NCI-H1436 (cell line): ENCODE measurements at places on chromosomes 2 and 18.

- no peak for DNase-seq
Measured at GRCh38 chr2:32455816-32456215, 99.0 kb downstream of the BIRC6 start.

DNA sequence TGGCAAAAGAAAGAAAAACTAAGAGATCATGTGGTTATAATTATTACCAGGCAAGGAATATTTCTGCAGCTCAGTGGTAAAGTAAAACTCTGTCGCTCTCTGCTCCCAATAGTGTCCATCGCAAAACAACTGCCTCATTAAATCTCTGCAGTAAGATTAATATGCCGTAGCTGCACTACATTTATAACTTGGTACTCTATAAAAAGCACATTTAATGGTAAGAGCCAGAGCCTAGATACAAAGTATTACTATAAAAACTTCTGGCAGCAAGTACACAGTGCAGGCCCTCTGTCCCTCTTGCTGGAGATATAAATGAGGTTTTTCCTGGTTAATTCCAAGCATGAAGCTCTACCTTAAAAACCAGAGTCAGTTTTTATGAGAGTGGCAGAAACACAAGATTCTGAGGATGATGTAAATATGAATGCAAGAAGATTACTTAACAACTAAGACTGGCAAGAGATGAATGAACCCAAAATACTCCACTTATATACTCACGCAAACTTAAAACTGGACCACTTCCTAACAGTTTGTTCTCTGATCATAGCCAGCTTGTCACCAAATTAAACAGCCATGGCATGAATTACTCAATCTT, 25.5 kb downstream of the ZNF521 start:
- DNase-seq: no peak

GRCh38 chr18:63320975-63321265, 1.4 kb upstream of the BCL2 start:
- DNase-seq: peak; percentile 29

GRCh38 chr2:197280015-197280702, 30.4 kb downstream of the ANKRD44 start:
- no peak for DNase-seq

DNA sequence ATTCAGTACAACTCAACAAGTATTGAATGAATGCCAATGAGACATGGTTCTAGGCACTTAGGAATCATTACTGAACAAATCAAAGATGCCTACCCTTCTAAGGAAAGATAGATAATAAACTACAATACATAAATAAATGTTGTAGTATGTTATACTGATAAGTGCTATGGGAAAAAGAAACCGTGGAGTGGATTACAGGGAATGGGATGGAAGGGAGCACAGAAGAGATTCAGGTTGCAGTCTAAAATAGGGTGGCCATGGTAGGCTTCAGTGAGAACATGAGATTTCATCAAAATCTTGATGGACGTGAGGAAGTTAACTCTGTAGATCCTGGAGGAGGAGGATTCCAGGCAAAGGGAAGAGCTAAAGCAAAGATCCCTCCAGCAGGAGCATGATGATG, 17.9 kb upstream of the CREB1 start:
- no peak for DNase-seq

GRCh38 chr18:46324087-46324955, 220.1 kb downstream of the HAUS1 start:
- DNase-seq: no peak

DNA sequence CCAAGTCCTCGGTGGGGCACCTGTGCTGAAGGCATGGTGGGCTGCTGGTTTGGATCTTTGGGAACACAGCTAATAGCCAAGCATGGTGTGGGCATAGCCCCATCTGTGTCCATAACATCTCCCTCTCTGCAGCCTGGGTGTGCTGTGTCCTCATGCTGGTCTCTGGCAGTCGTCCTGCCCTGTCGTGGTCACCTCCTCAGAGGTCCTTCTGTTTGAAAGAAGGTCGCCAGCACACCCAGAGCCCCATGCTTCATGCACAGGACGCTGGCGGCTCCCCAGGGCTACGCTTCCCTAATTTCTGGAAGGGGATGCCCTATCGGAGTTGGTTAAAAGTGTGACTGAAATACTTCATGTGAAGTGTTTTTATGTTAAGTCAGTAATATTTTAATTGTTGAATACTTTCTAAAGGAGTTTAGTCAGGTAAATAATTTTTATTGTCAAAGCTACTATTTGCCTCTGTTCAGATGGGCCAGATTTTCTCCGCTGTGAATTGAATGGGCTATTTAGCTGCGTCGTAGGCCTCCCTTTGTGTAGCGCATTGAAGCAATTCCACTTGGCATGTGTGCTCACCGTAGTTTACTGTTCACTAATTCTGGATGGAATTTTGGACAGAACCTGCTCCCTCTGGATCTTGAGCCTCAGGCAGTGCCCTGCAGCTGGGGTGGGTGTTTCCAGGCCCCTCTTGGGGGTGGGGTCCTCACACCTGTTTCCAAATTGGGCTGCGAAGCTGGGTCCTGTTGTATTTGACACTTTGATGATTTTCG, 81.9 kb downstream of the WDSUB1 start:
- no peak for DNase-seq

DNA sequence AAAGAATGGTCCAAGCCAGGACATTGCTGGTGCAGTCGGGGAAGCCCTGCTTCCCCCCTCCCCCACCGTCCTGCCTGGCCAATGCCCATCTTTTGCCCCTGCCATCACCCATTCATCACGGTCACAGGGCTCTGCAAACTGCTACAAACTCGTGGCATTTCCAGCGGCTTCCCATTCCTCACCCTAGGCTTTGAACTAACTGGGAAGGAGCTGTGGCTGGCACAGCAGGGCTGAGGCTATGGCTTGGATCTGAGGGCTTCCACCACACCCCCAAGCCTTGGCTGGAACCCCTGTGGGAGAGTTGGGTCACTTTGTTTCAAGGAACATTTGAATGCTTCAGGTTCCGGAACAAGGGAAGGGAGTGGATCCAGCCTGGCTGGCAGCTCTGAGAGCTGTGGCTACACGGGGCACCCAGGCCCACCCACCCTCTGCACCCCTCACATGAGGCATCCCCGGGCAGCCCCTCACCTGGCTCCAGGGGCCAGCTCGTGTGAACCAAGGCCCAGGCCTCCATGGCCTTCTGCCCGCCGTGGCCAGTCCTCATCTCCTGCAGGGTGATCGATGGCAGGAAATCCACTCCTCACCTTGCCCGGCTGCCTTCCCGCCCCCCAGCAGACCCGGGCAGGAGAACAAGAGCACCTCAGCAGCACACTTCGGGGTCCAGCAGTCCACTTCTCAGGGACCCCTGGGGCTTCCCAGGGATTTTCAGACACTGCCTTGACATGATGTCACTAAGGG, 58.8 kb upstream of the OTOS start:
- DNase-seq: no peak

DNA sequence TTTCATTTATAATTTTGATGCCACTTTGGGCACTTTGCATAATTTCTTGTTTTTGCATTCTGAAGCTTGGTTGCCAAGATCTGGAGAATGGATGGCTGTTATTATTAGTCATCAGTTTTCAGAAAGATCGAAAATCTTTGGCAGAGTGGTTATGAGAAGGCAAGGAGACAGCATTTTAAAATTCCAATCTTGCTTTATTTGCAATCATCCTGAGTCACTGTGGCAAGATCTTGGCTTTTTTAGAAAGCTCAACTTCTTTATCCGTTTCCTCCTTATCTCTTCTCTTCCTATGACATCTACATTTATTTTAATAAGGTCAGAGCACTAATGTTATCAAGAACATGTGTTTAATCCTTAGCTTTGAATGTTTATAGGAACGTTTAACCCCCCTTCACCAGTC, 31.1 kb upstream of the EIF2AK3 start:
- DNase-seq: no peak

DNA sequence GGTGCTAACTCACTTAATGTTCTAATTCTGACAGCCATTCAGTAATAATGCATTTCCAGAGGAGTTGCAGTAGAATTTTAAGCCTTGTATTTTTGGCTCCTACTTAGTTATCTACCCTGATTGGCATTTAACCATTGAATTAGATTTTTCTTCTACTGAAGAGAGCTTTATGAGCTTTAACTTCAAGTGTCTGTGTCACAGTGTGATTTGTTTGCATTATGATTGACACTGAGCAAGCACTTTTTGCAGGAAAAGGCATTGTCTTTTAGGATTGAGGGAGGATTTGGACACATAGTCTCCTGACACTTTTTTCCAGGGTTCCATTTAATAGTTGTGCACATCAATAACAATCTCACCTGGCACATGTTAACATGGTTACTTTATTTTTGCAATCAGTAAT, 26.7 kb downstream of the LYPD6 start:
- DNase-seq: no peak

GRCh38 chr2:41836948-41837347, 210.9 kb upstream of the PKDCC start:
- DNase-seq: no peak

DNA sequence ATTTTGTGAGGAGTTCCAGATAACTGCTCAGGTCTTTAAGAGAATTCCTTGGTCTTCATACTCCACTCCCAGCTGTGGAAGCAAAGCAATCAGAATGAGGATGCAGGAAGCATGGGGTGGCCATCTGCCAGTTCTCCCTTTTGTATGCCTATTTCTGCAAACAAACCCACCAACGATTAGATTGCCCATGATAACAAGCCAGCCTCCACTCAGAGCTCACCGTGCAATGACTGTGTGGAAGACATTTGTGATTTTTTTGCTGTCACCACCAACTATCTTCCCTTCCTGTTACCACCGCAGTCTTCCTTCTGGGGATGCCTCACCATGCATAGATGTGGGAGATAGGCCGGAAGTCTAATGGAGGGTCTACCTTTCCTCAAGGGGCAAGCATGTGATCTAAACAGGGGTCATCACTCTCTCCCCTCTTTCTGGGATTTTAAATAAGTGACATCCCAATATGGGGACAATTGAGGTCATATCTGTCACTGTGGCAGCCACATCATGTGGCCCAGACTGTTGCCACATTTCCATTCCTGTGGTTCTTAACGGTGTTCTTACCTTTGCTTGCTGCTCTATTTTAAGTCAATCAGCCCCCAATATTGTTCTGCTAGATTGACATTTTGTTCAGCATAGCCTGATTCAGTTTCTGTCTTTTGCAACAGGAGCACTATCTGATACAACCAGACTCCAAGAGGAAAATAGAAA, 4.4 kb downstream of the AFF3 start:
- no peak for DNase-seq

GRCh38 chr18:48566589-48566988, 27.8 kb downstream of the CTIF start:
- DNase-seq: no peak

DNA sequence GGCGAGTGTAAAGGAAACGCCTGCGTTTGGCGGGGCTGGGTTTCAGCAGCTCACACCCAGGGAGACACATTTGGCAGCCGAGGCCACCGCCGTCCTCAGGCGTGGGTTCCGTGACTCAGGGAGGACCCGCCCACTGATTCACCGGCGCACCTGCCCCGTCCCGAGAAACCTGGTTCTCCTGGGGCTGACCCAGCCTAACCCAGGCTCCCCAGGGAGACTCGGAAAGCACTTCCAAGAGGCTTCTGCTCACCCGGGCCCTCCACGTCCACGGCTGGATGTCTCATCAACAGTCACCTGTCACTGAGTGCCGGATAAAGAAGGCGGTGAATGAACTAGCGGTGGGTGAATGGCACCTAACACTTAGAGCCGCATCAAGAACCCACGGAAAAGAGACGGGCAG, 126.4 kb upstream of the CTDP1 start:
- DNase-seq: no peak

DNA sequence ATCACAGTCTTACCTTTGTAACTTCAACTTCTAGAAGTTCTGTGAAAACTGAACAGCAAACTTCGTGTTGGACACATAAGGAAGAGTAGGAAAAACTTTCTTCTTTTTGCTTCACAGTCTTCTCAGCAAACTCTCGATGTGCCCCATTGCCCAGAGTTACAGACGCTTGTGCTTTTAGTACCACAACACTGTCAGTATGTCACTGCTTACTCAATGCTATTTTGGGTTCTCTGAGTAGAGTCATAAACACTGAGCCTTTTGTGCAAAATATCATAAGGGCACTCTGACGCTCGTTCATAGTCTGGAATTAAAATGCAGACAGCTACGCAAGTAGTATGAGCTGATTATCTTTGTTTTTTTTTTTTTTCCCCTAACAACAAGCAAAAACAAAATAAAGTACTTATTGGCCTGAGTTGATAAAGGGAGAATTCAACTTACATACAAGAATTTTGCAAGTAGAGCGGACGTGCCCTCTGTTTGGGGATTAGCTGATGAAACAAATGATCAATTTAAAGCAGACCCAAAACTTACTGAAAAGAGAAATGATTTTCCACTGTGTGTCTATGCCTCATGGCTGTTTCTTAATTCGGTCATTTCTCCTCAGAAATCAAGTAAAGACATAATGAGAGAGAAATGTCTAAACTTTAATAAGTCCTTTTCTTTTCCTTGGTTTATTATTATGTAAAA, at the start of gene CDH19:
CDH19 (minus strand) TSS at position 150 of the 687 bp plus-strand sequence. CDS start 31,886 bp downstream, outside the sequence.
- DNase-seq: no peak

- peak; percentile 54 for DNase-seq
Measured at GRCh38 chr2:54704688-54705605, 18.5 kb upstream of the EML6 start.

DNA sequence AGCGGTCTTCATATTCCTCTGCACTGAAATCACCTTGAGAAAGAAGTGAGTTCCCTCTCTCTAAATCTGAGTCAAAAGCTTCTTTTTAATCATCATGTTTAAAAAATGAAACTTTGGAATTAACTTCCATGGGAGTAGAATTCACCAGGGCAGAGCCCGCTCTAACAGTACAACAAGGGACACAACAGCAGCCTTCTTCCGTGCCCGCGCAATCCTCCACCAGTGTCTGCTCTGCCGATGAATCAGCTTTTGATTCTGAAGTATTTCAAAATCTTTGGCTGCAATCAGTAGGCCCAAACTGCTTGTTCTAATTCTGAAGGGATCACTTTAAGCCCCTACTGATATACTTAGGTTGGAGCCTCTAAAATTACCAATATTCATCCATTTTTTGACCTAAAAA, 76.9 kb downstream of the USP40 start:
- no peak for DNase-seq

- no peak for DNase-seq
Measured at GRCh38 chr18:76995896-76996295, 136.7 kb downstream of the MBP start.

GRCh38 chr2:121588357-121588756, 57.7 kb downstream of the RNU4ATAC start:
- DNase-seq: no peak

- DNase-seq: no peak
Measured at GRCh38 chr2:215662715-215663114, 226.8 kb upstream of the FN1 start.

- DNase-seq: no peak
Measured at GRCh38 chr2:212489719-212490346, 48.8 kb downstream of the ERBB4 start.

- no peak for DNase-seq
Measured at GRCh38 chr2:215652388-215652787, 216.5 kb upstream of the FN1 start.

DNA sequence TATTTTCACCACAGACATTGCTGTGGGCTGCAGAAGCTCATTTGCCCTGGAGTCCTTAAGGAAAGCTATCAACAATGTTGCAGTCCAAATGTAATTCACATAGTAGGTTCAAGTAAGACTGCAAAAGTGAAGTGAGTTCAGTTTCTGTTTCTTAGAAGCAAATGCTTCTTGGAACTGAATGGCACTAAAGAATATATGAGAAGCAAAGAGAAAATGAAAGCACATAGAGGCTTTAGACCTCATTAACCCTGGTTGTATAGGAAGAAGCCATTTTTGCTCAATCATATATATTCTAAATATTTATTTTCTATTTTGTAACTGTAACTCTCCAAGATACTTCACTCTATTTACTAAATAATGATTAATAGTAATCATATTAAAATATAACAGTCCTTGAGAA, 292.0 kb downstream of the ZNF804A start:
- no peak for DNase-seq
